Spleen (tissue), 13 donors: ENCODE measurements at places on chromosomes 5 and 9. TPM values are rescaled to one million over a fixed set of nuclear protein-coding genes. Genes with fewer than 3 reads are reported as not detected.

- DNase-seq, result no peak
Measured at GRCh38 chr5:100519075-100519474, 16.1 kb upstream of the FAM174A start.

GRCh38 chr5:111394586-111394985, 117.7 kb downstream of the STARD4 start:
- DNase-seq, result no peak

- DNase-seq, result peak; percentile 84
Measured at GRCh38 chr9:69324549-69325401, at the start of gene ENTREP1. Gene ENTREP1, plus strand, starts transcription at chr9:69325215. Its CDS starts 95 bp downstream, at chr9:69325310.

DNA sequence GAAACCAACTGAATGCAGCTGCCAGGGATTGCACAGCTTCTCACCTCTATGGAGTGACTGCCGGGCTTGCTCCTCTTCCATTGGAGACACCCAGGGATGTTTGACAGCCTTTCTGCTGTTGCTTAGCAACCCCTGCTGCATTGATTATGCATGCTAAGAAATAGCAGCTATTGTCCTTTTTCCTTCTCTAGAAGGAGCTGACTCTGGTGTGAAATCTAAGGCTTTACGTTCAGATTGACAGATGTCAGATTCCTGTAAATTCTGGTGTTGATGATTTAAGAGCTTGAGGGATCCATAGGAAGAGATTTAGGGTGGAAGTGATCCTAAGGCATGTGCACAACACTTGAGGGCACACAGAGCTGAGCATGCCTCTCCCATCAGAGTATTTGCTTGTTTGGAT, 267.7 kb downstream of the NTRK2 start:
- DNase-seq, result no peak

GRCh38 chr5:75235711-75236110, 967 bp downstream of the ANKRD31 start:
- DNase-seq, result no peak

DNA sequence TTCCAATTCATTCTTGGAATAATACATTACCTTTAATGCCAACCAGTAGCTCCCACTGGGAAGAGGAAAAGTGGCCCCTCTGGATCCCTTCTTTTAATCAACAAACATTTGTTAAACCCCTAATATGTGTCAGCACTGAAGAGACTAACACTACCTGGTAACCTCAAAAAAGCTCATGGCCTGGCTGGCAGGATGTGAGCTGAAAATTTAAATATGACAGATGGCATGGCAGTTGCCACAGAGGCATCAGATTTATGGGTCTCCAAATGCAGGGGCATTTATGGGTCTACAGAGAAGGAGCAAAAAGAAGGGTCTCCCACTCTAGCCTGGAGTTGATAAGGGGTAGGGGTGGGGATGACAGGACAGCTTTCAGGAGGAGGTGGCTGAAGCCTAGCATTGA, 12.5 kb downstream of the DNAH5 start:
- no peak for DNase-seq

DNA sequence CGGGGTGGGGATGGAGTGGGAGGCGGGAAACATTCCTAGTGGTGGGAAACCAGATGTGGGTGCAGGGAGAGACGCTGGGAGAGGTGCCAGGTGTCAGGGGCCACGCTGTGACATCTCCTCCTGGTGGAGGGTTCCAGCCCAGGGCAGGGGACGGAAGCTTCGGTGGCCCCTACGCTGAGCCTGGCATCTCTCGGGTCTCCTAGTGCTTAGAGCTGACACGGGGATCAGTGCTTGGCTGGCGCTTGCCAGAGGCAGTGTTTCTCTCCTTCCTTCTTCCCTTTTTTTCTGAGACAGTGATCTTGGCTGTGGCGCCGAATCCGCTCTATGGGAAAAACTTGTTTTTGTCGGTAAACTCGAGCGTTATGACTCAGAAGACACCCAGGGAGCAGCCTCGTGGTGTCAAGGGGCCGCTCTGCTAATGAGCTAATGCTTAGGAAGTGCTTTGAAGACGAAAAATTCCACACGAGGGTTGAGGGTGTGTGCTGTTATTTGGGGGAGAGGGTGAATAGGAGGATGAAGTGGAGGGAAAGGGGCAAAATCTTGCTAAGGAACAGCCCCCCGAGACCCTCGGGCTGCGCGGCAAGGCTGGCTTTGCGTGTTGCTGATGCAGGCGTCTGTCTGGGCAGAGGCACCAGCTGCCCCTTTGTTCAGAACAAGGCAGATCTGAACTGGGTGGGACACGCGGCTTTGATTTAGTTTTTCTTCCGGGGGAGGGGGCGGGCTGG, 20.4 kb upstream of the IER5L start:
- no peak for DNase-seq

GRCh38 chr5:55934115-55934613, 60.6 kb downstream of the IL6ST start:
- no peak for DNase-seq

Gene INSYN2B
- total RNA-seq, result 3.4 TPM

Gene CDKN2A
- total RNA-seq, result 2.3 TPM

Gene SLC6A18
- not detected for total RNA-seq

Gene PCDH1
- total RNA-seq, result 8.4 TPM

Gene CD72
- 127 TPM for total RNA-seq
